Activated CD4-positive, alpha-beta T cell treated with anti-CD3 and anti-CD28 coated beads, Interleukin-2, amount 10 ng/mL, durations not matched to agents 7 days and 5 days (primary cell): ENCODE measurements at places on chromosomes 1 and 21.

DNA sequence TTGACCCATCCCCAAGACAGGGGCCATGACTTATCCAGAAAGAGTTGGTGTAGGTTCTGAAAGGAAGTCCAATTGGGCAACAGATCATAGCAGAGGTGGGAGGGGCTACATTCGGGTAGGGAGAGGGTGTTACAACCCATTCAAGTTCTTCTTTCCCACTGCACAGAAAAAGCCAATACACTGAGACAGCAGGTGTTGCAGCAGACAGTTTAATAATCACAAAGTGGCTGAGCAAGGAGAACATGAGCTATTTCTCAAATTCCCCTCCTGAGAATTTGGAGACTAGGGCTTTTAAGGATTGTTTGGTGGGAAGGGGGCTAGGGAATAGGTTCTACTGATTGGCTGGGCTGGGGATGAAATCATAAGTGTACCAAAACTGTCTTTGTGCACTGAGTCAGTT is 328.4 kb upstream of the POU3F1 start:
- DNase-seq = no peak

DNA sequence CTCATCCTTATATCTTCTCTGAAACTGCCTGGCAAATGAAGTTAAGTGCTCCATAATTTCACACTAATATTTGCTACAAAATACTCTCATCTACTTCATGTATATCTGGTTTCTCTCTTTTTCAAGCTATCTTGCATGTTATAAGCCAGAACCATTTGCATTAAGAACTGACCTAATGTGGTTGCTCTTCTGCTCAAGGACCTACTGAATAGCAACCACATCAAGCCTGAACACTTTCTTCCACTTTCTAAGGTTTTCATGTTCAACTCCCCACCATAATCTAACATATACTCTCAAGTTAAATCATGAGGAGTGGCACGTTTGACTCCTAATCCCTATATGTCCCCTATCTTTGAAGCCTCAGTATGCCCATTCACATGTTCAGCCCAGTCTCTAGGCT is 27.2 kb downstream of the RGS1 start:
- no peak for DNase-seq

DNA sequence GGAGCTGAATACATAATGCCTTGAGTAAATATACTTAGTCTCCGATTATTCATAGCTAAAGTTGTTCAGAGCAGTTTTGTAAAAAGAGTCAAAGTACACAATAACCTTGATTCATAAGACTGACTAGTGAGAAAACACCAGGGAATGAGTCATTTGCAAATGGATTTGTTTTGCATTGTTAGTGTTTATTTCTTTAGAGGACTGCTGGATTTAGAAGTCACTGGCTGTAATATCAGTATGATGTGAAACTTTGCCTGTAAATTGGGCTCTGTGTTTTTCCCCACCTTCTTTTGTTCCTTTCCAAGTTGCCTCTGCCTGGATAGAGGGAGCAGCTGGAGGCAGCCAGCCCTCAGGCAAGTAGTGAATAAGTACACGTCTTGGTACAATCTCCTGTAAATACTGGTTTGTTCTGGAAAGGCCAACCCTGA is 474.7 kb downstream of the NUF2 start:
- no peak for DNase-seq

DNA sequence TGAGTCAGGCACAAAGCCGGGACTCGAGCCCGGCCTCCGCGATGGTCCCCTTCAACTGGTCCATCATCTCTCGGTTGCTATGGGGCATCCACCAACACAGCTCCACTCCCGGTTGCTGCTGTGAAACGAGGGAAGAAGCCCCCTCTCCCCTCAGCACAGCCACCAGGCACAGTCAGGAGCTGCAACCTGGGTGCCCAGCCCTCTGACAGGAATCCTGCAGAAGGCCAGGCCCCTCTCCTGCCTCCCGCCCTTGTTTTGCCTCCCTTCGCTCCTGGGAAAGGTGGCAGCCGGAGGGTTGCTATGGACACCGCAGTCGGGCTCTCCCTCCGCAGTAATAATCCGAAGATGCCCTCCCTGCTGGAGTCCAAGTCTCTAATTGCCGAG is 8.9 kb upstream of the KCNN3 start:
- DNase-seq = no peak

- no peak for DNase-seq
These were observed 9.0 kb downstream of the TGFBR3 start for GRCh38 chr1:91876781-91877573.

DNA sequence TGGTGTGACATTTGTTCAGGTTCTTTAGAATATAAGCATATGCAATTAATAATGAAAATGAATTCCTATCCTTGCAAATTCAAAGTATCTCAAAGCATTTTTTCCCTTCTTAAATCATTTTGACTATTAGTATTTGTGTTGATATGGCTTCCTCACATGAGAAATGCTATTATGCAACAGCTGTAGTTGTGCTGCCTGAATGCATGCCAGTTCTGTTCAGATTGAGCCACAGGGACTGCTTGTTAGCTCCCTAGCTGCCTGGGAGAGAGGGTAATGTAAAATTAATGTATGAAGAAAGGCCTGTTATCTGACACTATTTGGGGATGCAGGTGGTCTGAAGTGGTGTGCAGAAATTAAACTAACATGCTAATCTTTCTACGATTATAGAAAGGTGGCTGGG is 45.5 kb downstream of the CACHD1 start:
- DNase-seq = no peak

DNA sequence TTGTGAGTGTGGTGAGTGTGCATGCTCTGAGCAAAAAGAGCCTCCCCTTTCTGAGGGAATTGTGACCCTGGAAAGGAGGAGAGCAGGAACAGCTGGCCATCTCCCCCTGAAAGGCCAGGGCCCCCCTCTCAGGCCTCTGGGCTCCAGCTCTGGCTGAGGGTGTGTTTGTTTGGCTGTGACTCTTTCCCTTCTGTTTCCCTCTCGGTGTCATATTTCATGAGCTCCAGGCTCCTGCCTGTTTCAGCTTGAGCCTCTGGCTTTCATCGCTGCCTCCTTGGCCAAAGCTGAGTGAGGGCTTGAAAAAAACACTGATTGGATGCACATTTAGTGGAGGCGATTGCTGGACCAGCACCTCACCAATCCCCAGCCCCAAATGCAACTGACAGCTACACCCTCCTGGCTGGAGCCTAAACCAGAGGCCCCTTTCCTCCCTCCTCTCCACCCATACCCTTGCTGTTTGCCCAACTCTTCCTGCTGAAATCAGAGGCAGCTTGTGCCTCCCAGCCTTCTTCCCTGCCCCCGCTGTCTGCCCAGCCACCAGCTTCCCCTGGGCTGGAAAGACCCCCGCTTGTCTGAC is 64.1 kb downstream of the DDR2 start:
- no peak for DNase-seq

- no peak for DNase-seq
These were observed 91.9 kb upstream of the IRF2BP2 start for GRCh38 chr1:234701737-234702341.
